ENCODE measurements at places on chromosomes 3 and 15. TPM values are rescaled to one million over a fixed set of nuclear protein-coding genes. Genes with fewer than 3 reads are reported as not detected.
A peak's percentile ranks its signal among the peaks of the same experiment; 100 is the strongest.

DNA sequence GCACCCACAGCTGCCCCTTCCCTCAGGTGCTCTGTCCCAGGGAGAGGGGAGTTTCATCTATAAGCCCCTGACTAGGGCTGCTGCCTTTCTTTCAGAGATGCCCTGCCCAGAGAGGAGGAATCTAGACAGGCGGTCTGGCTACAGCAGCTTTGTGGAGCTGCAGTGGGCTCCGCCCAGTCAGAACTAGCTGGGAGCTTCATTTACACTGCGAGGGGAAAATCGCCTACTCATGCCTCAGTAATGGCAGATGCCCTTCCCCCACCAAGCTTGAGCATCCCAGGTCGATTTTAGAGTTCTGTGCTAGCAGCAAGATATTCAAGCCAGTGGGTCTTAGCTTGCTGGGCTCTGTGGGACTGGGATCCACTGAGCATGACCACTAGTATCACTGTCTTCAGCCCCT, 181.2 kb upstream of the RARB start:
- DNase-seq = no peak

- no peak for DNase-seq
Observed at GRCh38 chr3:187358068-187358467, 10.1 kb upstream of the RTP4 start.

DNA sequence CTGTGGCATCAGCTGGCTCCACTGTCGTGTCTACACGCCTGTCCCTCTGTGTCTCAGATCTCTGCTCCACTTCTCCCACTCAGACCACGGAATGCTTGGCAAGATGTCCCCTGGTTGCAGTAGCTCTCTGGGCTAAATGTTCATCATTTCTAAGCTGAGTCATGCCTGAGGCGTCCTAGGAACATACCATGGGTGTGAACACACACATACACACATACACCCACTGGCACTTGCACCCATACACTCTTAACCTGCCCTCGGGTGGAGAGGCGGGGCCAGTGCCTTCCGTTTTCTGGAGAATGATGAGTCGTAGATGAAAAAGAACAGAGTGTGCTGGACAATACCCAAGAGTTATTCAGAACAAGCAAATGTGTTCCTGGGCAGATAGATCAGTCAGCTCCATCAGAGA, 72.4 kb downstream of the SENP2 start:
- DNase-seq = no peak

- no peak for DNase-seq
Observed at GRCh38 chr3:171056528-171056927, 30.0 kb upstream of the SLC2A2 start.

GRCh38 chr3:128322030-128323022, 144.4 kb downstream of the DNAJB8 start:
- DNase-seq = peak; percentile 24

- peak; percentile 50 for DNase-seq
Observed at GRCh38 chr3:4406746-4407568, 60.1 kb downstream of the SUMF1 start.

Gene UROC1
- not detected for total RNA-seq

Gene CPA3
- 47.9 TPM for total RNA-seq

- no peak for DNase-seq
Observed at GRCh38 chr15:73838831-73839426, 34.4 kb upstream of the TBC1D21 start.

Data from kidney (tissue), 22 donors.